ENCODE measurements at places on chromosomes 3 and 15. TPM values are rescaled to one million over a fixed set of nuclear protein-coding genes. Genes with fewer than 3 reads are reported as not detected.
A peak's percentile ranks its signal among the peaks of the same experiment; 100 is the strongest.

DNA sequence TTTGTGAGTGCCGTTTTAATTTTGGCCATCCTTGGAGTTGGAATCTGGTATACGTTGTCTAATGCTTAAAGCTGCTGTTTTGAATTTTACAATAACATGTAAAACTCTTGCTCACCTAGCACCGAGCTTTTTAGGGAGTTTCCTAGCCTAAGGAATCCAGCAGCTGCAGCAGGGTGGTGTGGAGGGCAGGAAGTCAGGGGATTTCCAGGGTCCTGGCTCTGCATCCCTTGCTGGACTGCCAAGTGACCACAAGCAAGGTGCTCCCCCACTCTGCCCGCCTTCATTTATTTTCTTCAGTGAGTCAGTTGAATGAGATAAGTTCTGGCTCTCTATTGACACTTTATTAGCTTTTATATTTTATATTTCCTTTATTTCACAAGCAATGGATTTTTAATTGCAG, 113.7 kb downstream of the ATG7 start:
- DNase-seq: peak; percentile 10

DNA sequence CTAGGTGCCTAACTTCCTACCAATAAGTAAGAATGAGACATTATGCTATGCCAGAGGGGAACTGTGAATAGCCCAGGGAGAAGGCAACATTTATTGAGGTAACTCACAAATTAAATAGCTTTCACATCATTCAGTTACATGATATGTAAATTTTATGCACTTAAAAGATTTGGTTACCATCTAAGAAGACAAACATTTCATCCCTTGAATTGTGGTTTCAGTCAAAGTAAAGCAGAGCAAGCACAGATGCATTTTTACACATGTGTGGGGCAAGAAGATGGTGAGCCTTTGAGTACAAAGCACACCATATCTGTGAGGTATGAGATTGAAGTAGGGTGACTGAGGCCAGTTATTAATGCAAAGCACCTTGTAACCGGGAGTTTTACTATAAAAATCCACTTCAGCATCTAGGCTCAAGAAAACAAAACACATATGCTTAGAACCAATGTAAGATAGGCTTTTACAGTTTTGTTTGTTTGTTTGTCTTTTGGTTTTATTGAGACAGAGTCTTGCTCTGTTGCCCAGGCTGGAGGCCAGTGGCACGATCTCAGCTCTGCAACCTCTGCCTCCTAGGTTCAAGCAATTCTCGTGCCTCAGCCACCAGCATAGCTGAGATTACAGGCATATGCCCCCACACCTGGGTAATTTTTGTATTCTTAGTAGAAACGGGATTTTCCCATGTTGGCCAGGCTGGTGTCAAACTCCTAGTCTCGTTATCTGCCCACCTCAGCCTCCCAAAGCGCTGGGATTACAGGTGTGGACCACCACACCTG, 3.5 kb downstream of the PLSCR2 start:
- no peak for DNase-seq

GRCh38 chr3:31291818-31292217, 240.9 kb upstream of the STT3B start:
- no peak for DNase-seq

GRCh38 chr3:126523745-126524428, at the start of gene CHST13:
TSS of gene CHST13 (plus strand) at chr3:126524155. CDS start at chr3:126524333, 178 bp downstream.
- DNase-seq: no peak

TUSC7 gene
- total RNA-seq: not detected

- peak; percentile 65 for DNase-seq
Observed at GRCh38 chr3:187737368-187738070, 7.7 kb downstream of the BCL6 start.

DNA sequence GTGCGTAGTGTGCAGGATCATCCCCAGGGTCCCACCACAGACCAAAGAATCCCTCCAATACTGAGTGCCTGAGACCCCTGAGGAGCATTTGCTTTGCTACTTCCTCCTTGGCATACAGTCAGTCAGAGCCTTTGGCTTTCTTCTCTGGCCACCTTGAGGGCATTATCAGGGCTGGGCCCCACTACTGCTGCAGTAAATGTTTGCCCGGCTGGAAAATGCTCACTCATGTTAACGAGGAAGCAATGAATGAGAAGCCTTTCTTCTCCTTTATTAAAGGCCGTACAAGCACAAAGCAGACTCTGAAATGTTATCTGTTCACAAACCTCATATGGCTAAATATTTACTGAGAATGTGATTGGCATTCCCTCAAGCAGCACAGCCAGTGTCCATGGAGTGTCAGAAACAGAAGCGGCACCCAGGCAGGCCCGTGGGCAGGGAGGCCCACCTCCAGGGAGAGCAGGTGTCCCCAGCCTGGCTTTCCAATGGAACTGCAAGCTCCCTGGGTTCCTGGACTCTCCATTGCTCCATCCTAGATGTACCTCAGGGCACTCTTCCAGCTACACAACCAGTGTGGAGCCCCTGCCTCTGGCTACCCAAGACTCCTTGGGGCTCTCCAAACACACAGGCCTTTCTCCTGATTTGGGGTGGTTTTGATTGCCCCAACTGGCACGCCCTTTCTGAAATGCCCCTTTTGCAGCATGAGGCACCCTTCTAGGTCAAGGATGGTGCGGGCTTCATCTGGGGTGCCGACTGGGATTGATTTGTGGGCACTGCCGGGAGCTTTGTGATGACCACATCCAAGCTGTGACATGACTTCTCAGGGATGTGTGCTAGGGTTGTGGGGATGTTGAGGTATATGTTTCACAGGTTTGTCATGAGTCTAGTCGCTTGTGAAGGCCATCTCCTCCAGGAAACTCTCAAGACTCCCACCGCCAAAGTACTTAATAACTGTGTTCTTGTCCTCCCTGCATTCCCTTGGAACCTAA, 195.6 kb downstream of the FAM43A start:
- no peak for DNase-seq

GABRG3 gene
- not detected for total RNA-seq

GOLGA8R gene
- 3.0 TPM for total RNA-seq

- DNase-seq: no peak
Observed at GRCh38 chr15:87631775-87632174, 624.8 kb downstream of the NTRK3 start.

Measured in MCF 10A (cell line).